ENCODE measurements at places on chromosomes 11 and 22. TPM values are rescaled to one million over a fixed set of nuclear protein-coding genes. Genes with fewer than 3 reads are reported as not detected.
A peak's percentile ranks its signal among the peaks of the same experiment; 100 is the strongest.

DNA sequence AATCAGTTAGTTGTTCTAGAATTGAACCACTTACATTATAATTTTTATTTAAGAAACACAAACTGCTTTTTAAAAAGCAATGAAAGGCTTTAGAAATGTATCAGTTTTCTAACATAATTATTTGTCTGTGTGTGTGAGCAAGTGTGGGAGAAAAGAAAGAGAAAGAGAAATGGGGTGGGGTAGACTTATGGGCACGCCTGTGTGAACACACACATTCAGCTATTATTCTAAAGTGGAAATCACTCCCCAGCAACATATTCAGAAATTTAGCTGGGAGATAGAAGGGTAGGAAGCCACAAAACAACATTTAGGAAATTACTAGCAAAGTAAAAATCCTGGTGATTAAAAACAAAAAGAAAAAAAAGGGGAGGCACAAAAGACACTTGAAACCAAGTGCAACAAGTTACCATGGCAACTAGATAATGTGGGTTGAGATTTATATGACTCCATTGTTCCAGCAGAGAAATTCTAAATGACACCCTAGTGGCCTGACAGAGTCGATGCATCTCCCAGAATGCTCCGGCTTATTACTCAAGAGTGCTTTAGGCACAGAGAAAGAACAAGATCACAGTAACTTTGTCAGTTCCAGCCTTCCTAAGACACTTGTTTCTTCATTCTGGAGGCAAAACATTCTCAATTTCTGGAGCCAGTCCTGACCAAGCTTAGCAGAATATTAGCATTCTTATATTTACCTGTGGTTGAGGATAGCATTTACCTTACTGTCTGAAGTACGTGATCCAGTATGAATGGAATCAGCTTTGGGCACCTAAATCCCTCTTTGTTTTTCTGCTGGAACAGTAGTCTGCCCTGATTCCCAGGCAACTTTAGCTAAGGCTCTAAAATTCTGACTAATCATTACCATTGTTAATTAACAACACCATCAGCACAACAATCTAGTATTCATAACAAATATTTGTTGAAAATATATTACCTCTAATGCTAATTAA is 444.4 kb downstream of the DLG2 start:
- no peak for DNase-seq

DNA sequence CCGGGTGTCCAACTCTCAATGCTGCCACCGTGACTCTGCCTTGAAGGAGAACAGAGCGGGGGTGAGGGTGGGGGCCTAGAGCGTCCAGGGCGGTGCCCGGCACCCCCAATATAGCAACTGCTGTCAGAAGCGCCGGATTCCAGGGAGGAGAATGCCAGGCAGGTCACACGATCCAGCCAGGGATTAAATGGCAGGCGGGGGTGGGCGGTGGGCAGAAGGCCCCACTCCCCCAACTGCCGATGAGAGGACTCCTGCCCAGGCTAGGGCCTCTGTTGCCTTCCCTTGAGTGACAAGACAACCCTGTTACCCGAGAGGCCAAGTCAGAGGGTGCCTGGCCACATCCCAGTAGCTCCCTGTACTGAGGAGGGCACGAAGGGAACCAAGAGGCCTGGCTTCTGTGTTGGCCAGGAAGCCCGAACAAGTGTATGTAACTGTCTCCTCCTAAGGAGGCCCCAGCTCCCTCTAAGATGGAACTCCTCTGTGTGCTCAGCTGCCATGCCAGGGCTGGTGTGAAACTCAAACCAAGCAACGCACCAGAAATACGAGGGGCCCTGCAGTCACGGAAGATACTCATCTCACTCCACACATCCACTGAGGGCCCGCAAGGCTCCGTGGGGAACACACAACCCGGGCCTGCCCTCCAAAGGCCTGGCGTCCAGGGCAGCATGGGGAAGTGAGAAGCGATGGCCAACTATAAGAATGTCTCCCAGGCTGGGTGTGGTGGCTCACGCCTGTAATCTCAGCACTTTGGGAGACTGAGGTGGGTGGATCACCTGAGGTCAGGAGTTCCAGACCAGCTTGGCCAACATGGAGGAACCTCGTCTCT is 3.0 kb downstream of the PACSIN3 start:
- DNase-seq, result no peak

Gene OR51B5
- not detected for total RNA-seq

- DNase-seq, result no peak
Observed at GRCh38 chr11:15195454-15196200, 80.9 kb downstream of the INSC start.

GRCh38 chr11:112658431-112658878 is 302.8 kb upstream of the NCAM1 start:
- DNase-seq, result no peak

DNA sequence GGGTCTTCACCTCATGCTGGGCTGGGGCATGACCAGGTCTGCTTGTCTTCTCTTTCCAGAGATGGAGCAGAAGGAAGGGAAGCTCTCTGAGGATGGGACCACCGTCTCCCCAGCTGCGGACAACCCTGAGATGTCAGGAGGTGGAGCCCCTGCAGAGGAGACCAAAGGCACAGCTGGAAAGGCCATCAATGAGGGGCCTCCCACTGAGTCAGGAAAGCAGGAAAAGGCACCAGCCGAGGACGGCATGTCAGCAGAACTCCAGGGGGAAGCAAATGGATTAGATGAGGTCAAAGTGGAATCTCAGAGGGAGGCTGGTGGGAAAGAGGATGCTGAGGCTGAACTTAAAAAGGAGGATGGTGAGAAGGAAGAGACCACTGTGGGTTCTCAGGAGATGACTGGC is 5.2 kb downstream of the SMTNL1 start:
- no peak for DNase-seq

DNA sequence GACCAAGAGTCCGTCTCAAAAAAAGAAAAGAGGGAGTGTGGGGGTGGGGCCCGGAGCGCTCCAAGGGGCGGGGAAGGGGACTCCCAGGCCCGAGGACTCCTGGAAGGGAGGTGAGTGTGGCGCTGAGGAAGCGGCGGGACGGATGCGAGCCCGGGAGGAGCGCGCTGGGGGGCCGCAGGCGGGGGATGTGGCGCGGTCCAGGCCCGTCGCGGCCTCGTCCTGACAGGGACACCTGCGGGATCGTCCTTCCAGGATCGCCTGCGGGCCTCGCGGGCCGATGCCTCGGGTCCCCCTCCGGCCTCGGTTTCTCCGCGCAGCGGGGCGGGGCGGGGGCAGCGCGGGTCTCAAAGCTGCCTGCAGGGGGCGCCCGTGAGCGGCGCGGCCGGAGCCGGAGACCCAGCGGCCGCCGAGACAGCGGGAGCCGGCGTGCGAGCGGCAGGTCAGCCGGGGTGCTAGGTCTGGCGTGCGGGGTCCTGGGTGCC is 3.8 kb upstream of the ADORA2A start:
- DNase-seq, result peak; percentile 30

Gene OR52E8
- not detected for total RNA-seq

DNA sequence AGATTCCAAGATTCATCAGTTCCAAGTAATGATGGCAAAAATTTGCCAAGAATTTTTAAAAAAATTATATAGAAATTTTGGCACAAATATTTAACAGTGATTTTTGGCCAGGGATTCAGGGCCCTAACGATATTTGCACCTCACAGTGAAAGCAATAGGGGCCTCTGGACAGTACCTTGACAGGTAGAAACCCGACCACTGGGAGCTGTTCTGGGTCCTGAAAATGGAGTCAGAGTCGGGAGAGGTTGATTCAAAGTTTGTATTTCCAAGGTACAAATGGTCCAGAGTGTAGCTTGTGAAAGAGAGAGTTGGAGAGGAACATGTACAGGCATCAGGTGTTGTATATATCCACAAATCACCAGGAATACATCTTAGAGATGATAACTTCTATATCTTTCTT is 41.6 kb downstream of the MRGPRX2 start:
- DNase-seq, result no peak

DNA sequence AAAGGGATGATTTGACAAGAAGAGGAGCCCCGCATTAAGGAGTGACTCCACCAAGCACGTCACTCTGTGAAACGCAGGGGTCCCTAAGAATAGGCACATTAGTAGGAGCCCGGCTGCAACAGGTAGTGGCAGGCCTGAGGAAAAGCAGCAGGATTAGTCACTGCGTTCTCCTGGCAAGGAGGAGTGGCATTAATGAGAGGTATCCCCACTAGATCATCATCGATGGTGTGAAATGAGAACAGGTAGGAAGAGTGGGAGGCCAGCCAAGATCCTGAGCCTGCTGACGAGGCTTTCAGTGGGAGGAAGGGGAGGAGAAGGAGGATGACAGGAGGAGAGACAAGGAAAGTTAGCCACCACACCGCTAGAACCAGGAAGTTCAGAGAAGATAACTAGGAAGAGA is 38.6 kb downstream of the NRXN2 start:
- no peak for DNase-seq

- DNase-seq, result no peak
Observed at GRCh38 chr22:42769574-42770447, 49.1 kb upstream of the A4GALT start.

Gene MS4A3
- total RNA-seq, result not detected

Gene PNPLA5
- total RNA-seq, result not detected

- no peak for DNase-seq
Observed at GRCh38 chr11:31799435-31800397, 11.4 kb downstream of the PAX6 start.

GRCh38 chr22:46650078-46650810 is 30.1 kb downstream of the GRAMD4 start:
- DNase-seq, result no peak

Gene UPK2
- 0.52 TPM for total RNA-seq

DNA sequence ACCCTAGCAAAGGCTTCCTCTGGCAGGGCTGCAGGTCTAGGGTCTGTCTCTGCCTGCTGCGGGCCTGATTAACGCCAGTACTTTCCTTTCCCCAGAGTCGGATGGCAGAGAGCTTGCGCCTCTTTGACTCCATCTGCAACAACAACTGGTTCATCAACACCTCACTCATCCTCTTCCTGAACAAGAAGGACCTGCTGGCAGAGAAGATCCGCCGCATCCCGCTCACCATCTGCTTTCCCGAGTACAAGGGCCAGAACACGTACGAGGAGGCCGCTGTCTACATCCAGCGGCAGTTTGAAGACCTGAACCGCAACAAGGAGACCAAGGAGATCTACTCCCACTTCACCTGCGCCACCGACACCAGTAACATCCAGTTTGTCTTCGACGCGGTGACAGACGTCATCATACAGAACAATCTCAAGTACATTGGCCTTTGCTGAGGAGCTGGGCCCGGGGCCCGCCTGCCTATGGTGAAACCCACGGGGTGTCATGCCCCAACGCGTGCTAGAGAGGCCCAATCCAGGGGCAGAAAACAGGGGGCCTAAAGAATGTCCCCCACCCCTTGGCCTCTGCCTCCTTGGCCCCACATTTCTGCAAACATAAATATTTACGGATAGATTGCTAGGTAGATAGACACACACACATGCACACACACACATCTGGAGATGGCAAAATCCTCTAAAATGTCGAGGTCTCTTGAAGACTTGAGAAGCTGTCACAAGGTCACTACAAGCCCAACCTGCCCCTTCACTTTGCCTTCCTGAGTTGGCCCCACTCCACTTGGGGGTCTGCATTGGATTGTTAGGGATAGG is 18.6 kb downstream of the RSPH14 start:
- DNase-seq, result no peak

DNA sequence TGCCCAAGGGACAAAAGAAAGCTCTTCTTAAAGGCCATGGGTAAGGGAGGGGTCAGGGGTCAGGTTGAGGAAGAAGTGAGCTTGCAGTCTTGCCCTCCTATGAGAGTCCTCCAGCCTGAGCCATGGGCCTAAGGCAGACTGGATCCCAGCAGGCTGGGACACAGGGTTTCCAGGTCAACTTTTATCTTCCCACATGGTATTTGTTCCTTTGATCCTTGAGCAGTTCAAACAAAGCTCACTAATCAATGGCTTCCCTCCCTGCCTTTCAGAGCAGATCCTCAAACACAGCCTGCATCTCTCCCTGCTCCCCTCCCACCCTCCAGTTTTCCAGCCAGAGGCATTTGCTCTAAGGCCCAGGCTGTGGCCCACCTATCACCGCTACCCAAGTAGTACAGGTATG is 589.3 kb downstream of the INSC start:
- no peak for DNase-seq

- DNase-seq, result peak; percentile 32
Observed at GRCh38 chr22:39496131-39496838, 5.8 kb upstream of the MIEF1 start.

DNA sequence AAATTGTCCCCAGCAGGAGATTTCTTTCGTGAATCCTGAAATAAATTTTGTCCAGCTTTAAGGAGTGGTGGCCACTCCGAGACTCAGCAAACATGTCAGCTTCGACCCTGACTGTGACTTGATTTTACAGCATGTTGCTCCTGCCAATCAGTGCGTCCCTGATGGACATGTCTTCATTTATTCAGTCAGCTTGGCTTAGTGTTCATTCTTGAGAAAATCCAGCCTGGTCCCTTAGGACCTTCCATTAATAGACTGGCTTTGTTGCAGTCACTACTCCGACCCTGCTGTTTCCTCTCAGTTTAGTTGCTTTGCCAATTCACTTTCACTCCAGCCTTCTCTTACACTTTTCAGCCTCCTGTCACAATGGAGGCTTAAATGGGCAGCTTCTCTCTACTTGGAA is 30.5 kb downstream of the TMPRSS5 start:
- DNase-seq, result no peak

Gene IL18
- not detected for total RNA-seq

DNA sequence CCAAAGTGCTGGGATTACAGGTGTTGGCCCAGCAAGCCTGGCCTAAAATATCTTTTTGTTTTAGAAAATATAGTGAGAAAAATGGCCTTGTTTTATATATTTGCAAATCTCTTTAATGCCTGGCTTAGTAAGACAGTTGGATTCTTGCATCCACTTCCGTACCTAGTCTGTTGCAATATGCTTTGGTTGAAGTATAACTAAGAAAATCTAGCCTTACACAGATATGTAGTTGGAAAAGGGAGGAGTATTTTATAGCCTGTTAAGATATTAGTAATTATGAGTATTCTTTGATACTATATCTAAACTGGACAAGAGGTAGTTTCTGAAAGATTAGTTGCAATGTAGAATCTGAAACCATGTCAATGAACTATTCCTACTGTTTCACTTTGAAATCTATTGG is 65.1 kb downstream of the ZNRF3 start:
- no peak for DNase-seq

DNA sequence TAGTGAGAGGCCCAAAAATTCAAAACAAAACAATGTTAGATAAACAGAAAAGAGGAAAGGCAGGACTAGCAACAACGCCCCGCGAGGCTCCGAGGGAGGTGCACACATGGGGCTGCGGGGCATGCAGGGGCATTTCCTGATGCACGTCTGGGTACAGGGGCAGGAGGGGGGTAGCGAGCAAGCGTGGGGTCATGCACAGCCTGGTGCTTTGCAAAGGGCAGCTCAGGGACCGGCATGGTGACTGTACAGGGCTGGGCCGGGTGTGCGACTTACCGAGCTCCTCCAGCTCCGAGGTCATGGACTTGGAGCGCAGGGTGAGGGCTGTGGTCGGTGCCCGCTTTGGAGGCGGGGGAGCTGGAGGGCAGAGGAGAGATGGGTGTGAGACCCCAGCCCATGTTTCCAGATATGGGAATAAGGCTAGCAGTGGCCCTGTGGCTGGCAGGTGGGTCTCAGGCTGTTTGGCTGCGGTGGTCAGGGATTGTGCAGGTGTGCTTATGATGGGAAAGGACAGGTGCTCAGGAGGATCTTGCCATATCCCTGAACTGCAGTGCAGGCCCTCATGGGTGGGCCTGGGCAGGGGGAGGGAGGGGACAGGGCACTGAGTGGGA is 103.7 kb downstream of the CTTN start:
- no peak for DNase-seq

Gene IL17REL
- total RNA-seq, result not detected

Gene HBG2
- total RNA-seq, result not detected

All from naive thymus-derived CD8-positive, alpha-beta T cell (primary cell).